ENCODE measurements at places on chromosomes 7 and 10.

DNA sequence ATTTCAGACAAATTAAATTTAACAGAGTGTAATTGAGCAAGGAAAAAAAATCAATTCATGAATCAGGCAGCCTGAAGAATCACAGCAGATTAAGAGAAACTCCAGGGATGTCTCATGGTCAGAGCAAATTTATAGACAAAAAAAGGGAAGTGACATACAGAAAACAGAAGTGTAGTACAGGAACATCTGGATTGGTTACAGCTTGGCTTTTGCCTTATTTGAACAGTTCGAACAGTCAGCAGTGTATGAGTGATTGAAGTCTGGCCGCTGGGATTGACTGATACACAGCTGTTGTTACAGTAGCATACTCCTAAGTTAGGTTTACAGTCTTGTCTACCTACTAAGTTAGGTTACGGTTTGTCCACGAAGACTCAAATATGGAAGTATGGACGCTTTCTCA is 255.3 kb downstream of the HPSE2 start:
- no peak for DNase-seq

DNA sequence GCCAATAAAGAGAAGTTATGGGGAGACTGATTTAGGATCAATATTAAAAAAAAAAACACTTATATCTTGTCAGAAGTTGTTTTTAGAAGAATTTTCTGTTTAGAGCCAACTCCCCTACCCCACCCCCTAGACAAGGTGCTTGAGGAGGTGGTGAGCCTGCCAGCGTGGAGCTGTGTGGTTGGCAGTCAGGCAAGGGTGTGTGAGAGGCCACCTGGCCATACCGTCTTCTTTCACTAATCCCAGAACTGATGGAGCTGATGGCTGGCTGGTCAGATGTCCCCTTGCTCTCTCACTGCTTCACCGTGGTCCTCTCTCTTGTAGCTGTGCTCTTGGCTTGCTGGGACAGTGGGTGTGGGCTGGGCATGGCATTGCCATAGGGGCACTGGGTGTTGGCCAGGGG is 34.3 kb downstream of the NACAD start:
- no peak for DNase-seq

DNA sequence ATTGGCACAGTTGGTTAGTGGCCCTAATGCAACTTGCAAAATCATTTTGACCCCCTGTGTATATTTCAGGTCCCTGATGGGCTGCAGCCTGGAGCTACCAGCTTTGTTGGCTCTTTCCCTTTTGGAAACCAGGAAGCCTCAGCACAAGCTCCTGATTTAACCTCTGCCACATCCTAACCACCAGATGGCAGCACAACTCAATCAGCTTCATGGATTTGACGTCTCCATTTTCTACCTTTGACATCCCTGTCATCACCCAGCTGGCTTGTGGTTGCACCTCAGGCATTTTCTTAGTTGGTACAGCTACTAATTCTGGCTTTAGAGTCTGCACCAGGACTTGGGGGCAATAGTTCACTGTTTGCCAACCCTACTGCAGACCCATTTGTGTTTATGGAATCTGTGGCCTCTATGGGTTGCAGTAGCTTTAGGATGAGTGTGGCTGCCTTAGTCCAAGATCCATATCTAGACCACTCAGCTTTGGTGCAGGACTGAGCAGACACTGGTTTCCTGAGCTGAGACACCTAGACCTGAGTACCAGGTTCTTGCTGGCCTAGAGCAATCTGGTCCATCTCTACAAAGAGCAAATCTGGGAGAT is 456.2 kb downstream of the REEP3 start:
- no peak for DNase-seq

GRCh38 chr7:144437370-144438191 is 34.1 kb upstream of the NOBOX start:
- DNase-seq: no peak

GRCh38 chr10:18437486-18437885 is 213.9 kb downstream of the NSUN6 start:
- no peak for DNase-seq

DNA sequence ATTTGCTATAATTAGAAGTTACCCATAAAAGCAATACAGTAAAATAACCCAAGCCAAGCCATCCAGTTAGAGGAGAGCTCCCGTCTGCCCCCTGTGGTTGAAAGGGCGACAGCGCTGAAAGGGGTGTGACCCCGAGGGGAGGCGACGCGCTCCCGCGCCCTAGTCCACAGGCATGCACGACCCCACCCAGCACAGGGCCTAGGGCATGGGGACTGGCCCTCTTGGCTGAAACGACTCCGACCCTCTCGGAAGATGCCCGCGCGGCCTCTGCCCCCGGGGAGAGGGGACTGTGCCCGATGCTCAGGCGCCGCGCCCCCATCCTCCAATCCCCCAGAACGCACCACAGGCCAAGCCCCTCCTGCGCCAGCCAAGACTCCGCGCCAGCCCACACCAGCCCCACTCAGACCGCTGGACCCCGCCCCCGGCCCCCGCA is 64.0 kb downstream of the CSGALNACT2 start:
- peak; percentile 32 for DNase-seq

- no peak for DNase-seq
Measured at GRCh38 chr7:69625238-69625637, 27.0 kb downstream of the AUTS2 start.

DNA sequence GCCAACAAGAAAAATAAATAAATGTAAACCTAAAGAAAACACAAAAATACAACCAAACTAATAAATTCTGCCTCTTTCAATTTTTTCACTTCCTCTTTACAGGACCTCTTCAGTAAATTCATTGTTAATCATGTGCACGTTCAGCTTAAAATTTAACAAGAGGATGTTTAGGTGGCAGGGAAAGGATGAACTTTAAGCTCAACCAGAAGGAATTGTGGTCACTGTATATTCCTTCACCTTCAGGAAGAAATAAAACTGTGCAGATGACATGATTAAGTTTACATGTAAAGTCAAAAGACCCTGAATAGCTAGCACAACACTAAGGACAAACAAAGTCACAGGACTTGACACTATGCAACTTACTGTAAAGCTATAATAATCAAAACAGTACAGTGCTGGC is 33.0 kb downstream of the KIF5B start:
- no peak for DNase-seq

DNA sequence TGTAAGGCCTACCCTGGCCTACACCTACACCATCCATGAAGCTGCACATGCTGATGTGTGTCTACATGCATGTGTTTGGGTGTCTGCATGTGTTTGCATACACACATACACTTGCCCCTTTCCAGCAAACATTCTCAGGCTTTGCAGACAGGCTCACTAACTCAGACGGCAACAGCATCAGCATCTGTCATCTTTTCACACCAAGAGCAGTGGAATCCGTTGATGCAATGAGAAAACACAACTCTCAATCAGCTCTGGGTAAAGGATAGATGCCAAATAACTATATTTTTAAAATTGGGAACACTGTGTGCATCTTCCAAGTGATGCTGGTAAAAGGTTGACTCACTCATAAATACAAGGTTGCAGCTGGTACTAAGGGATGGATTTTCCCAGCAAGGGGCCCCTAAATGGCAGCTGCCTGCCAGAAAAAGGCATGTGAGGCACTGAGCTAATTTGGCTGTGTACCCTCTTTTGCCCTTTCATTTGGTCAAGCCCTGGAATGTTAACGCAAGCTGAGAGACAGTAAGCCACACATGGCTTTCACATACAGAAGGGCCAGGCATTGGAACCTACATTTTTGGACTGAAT is 296.3 kb upstream of the NPSR1 start:
- no peak for DNase-seq

- no peak for DNase-seq
Measured at GRCh38 chr7:5614600-5614999, 166.9 kb downstream of the RNF216 start.

DNA sequence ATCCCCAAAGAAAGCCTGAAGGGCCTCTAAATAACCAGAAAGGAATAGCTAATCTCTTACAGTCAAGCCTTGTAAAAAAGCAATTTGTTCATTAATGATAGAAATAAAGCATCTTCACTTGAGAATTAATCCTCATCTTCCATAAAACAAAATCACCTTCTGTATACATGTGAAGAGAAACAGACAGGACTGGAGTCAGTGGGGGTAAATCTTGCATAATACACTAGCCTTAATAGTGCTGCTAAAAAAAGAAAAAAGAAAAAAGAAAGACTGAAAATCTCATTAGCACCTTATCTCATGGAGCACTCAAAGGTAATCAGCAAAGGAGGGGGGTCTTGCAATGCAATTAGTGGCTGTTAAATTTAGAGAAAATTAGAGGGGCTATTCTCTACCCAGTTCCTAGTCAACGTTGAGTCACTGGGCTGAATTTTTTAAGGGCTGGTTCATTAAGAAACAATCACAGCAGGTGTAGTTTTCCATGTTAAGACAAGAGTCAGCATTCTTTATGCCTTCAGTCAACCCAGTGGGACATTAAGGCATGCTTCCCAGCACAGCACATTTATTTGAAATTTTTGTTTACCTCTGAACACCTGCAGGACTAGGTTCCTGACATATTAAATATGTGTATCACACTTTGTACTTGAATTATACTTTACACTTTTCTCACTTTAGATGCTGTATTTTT is 1455.7 kb upstream of the CELF2 start:
- DNase-seq: no peak

- no peak for DNase-seq
Measured at GRCh38 chr7:104795086-104795485, 218.9 kb upstream of the KMT2E start.

DNA sequence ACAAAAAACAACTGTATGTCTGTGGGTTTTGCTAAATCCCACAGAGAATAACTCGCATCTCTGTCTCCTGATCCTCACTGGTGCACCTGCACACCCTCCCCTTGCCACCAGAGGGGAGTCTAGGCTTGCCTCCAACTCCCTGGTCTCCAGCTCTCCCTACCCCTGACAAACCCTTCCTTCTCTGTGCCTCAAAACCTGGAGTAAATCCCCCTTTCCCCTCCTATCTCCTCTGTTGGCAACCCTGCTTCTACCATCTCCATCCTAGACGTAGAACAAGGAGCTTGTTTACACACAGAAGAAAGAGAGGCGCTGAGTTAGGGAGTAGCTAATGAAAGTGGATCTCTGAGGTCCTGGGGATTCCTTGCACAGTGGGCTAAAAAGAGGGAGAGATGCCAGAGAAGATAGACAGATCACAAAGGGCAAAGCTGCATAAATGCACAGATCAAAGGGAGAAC is 6.0 kb downstream of the MBLAC1 start:
- DNase-seq: peak; percentile 52

DNA sequence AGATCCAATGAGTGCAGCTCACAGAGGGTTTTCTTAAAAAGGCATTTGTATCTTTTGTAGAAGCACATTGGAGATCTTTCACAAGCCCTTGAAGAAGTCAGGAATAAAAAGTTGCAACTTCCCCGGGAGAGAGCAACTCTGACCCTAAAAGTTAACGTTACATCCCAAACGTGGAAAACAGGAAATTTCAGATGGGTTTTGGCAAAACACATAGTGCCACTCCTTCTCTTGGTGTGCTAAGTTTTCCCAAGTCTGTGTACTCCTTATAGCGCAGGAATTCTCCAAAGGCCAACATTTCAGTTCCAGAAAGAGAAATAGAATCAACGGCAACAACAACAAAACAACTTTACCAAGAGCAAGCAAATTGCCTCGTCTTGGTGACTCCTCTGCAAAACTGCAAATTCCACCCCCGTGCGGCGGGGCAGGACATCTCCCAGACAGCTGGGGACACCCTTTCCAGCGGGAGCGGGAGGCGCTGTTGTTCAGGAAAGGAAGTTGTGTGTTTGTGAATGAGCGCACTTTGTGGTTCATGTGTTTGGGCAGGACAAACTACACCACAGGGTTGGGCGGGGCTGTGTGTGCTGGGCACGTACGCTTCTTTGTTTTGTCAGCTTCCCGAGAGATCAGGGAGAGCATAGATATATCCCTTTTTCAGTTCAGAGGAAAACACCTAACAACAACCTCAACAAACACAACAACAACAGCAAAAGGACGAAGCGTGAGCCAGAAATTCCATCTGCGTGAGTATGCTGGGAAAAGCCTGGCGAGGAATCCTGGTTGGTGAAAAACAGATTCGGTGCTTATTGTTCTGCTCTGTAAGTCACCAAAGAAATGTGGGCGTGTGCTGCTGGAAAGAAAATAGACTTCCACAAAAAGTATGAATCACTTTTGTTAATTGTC is 294.7 kb upstream of the PITRM1 start:
- DNase-seq: no peak

DNA sequence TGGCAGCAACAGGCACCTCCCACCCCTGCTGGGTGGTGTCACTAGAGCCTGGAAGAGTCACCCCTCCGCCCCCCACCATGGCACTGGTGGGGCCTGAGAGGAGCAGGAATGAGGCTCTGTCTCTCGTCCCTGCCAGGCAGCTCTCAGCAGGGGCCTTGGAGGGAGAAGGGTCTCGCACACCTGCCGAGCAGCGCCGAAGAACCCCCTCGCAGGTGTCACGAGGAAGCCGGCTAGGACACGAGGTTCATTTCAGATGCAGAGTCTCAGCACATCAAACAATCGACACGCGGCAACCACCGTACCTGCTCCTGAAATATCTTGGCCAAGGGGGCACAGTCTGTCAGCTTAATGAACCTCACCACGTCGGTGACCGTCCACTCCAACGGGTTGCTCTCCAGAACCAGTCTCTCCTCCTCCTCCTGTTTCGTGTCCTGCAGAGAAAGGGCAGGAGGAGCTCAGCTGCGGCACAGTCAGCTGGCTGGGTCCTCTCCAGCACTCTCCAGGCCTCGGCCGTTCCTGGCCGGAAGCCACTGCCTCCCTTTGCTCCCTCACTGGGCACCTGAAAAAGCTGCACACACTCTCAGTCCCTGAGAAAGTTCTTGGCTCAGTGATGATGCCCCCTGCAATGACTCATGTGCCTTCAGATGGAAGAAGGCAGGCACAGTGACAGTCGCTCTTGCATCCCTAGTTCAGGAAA is 240.1 kb downstream of the SFMBT2 start:
- no peak for DNase-seq

DNA sequence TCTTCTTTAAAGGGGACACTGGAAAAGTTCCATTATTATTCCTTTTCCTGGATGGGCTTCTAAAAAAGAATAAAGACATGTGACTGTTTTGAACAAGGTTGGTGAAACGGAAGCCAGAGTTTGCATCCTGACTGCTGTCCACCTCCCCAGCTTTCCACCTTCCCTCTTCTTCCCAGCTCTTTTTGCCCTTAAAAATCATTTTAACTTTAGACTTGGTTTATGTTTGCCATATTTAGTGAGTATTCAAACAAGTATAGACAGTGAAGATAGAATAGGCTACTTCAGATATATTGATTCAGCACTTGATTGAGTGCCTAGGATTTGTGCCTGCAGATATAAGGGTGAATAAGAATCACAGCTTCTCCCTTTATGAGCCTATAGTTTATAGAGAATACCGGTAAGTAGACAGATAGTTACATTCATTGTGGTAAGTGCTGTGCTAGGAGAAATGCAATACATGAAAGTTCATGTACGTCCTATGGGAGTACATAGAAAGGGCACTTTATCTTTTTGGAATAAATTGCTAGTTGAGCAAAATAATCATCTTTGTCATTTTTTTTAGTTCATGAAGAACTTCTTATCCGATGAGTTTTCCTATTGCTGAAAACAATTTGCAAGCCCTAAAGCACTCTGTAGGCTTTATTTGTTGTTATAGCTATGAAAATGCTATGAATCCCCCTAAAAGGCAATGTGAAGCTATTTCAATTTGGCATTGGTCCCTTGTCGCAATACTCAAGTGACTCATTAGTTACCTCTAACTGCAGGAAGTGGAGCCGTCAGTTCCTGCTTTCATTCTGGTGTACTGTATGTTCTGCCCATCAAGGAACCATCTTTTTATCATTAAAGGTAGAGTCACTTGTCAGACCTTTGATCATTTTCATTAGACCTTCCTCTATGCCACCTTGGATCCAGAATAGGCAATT is 57.2 kb upstream of the STRIP2 start:
- DNase-seq: no peak

GRCh38 chr7:103292122-103292521 is 5.1 kb upstream of the PMPCB start:
- no peak for DNase-seq

- DNase-seq: no peak
Measured at GRCh38 chr7:24057243-24057642, 226.7 kb upstream of the NPY start.

Measured in activated effector memory CD4-positive, alpha-beta T cell treated with Interleukin-2 at 50 U/mL for 16 hours (primary cell).